ENCODE measurements at places on chromosomes 12 and 14.

DNA sequence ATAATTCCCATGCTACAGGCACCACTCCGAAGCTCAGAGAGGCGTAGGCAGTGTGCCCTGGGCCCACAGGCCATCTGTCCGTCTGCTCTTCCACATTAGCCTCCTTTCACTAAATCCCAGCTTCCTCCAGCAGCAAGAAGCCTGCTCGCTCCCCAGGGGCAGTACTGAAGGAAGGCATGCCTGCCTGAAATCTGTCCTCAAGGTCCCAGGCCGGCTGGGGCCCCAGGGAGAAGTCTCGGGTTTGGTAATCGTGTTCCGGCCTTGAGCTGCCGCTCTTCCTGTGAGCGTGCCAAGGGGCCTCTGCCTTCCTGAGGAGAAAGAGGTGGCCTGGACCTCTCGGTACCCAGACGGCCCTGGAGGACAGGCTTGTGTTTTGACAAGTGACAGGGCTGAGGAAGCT lies 15.2 kb upstream of the DLK1 start:
- DNase-seq: no peak

DNA sequence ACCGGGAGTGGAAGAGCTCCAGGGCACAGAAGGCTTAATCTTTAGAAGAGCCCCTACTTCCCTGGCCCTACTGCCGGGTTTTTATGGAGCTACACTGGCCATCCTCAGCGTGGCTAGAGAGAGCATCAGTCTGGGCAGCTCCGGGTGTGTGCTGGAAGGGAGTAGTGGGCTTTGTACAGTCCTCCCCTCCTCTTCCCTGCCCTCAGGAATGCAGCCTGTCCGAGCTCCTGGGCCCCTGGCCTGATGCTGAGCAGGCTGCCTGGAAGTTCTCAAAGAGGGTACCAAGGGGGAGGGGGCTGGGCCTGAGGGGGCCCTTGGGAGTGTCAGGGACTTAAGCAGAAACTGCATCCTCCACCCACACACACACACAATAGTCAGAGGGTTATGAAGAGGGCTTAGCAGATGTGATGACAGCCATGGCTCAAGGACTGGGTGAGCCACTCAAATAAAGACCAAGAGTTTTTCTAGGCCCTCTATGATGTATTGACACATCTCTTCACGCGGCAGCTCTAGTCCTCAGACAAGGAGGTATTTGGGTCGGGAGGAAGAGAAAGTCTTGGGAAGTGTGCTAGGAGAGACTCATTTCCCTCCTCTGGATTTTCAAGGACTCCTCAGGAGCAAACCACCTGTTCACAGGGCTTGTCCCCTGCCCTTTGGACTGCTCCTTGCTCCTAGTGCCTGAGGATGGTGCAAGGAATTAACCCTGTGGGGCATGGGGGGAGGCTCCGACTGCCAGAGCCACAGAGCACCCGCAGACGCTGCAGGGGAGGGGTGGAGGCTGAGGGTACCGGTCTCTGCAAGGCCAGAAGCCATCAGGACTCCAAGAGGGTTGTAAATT lies 16.5 kb upstream of the FIGNL2 start:
- no peak for DNase-seq

- DNase-seq: no peak
These were observed 198.3 kb upstream of the AMIGO2 start for GRCh38 chr12:47277972-47278448.

DNA sequence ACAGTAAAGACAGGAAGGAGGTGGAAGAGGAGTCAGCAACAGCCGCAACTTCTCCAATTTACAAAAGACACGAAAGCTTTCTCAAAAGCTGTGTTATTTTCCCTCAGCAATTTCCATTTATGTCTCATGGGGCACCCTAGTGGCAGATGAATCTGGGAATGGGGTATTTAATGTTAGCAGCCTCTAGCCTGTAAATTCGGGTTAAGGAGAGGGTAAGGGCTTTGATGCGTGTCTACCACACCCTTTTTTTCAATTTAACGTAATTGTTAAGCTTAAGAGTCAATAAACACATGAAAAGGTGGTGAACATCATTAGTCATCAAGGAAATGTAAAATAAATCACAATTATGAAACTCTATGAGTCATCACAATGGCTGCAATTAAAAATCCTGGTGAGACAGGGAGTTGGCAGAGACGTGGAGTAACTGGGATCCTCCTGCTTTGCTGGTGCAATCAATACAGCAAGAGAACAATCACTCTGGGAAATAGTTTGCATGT lies 986.4 kb downstream of the AACS start:
- DNase-seq: no peak

GRCh38 chr14:105209646-105210045 lies 28.5 kb upstream of the NUDT14 start:
- no peak for DNase-seq

- no peak for DNase-seq
These were observed 43.0 kb downstream of the RASSF8 start for GRCh38 chr12:26001530-26001929.

- no peak for DNase-seq
These were observed 86.5 kb downstream of the PPM1H start for GRCh38 chr12:62848418-62848817.

GRCh38 chr14:81231540-81231939 lies 10.8 kb upstream of the GTF2A1 start:
- no peak for DNase-seq

GRCh38 chr14:101255765-101256125 lies 305.6 kb upstream of the DIO3 start:
- DNase-seq: no peak

GRCh38 chr14:102487204-102487577 lies 22.4 kb downstream of the ANKRD9 start:
- DNase-seq: no peak

GRCh38 chr12:120331390-120331789 lies 3.8 kb upstream of the PLA2G1B start:
- no peak for DNase-seq

DNA sequence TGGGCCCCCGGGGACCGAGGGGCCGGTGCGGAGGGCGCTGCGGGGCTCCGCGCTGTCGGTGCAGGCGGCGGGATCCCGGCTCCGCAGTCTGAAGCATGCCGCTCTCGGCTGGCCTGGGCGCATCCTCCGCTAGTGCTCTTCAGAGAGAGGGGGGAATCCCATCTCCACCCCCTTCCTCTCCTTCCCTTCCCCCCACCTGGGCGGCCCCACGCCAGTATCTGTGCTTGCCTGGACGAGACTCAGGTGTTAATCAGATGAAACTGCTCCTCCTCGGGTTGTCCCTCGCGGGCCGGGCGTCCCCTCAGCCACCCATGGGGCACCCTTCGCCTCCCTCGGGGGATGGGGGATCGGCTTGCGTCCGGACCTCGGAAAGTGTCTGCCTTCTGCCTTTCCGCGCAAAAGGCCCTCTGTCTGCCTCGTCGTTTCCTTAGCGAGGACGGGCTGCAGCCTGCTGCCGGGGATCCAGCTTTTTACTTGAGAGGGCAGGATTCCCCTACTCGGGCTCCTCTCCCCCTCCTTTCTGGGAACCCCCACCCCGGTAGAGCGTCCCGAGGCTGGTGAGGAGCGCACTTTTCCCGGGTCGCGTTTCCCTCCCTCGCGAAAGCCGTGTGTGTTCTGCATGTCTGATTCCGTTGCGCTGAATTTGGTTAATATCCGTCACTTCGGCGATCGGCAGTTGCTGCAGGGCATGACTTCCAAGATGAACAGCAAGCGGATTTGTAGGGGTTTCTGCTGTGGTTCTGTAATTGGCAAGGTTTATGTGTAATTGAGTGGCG lies 1.1 kb downstream of the GPHN start:
- DNase-seq: no peak

DNA sequence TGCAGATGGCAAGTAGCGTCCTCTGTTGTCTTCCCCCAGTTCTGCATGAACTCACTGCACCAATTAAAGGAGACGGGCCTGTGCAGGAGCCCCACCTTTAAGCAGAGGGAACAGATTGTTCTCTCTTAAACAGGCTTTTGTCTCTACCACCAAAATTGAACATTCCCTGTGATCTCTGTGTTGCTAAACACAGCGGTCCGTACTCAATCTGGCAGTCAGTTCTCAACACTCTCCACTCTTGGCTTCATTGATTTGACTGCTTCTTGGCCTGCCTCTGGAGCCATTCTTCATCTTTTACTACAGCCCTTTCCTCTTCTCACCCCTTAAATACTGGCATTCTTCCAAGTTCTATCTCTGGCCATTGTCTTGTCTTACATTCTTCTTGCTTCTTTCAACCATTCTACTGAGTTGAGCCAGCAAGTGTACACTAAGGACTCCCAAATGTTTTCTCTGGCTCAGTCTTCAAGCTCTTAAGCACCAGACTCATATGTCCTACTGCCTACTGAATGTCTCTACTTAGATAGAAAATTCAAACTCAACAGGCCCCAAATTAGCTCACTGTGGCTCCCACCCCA lies 8.0 kb upstream of the NT5DC3 start:
- DNase-seq: no peak

- DNase-seq: no peak
These were observed 1.1 kb downstream of the ARHGAP5 start for GRCh38 chr14:32078023-32078857.

DNA sequence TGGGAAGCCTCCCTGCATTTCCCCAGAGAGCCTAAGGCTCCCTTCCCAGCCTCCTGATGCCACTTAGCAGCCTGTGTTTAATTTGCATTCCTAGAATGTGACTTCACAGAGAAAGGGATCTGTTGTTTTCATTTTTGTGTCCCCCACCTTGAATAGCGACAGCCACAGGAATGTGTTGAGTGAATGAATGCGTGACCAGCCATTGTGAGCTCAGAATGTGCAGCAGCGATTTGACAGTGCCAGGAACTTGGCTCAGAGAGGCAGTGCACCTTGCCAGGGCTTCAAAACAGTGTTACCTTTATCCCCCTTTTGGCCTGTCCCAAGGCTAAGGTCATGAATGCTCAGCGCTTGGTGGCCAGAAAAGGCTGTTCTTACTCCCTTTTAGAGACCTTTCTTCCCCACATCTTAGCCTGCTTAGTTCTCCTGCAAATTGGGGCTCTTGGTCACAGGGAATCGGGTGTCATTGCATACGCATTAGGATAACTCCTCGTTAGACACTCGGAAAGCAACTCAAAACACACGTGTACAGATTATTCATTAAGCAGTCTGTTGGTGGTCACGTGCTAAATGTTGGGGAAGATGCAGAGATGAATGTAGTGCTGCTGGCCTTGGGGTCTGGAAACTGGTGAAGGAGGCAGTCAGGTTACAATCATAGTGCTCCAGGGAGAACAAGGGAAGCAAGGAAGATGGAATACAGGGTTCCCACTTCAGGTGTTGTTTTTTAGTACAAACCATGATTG lies 9.8 kb downstream of the NTF3 start:
- DNase-seq: no peak

DNA sequence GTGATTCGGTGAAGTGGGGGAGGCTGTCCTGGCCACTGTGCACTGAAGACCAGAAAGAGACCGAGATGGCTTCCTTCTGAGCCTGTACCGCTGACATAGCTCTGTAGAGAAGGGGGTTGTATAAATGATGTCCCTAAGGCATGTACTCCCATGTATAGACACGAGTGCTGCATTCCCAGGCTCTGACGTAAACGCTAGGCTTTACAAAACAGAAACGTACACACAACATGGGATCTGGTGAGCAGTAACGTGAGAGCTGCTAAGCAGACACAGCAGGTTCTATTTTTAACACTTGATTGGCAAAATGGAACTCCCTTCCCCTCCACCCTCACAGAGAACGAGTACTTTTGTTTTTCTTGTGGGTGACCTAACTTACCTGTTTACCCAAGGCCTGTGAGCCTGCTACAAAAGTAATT lies 35.9 kb downstream of the ACADS start:
- no peak for DNase-seq

DNA sequence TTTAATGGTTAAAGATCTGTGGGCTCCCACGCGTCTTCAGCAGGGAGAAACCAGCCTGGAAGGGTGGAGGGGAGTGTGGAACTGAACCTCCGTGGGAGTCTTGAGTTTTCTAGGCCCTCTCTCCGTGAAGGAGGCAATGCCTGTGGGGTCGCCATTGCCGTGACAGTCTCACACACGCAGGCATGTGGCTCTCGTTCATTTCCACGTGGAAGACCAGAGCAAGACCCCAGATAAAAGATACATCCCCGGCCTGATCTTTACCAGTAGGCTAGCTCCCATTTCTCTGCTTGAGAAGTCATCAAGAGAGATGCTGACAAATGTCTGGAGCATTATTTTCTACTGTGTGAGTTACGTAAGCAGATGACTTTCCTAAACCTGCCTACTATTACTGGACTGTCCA lies 491.7 kb upstream of the LMO3 start:
- no peak for DNase-seq

DNA sequence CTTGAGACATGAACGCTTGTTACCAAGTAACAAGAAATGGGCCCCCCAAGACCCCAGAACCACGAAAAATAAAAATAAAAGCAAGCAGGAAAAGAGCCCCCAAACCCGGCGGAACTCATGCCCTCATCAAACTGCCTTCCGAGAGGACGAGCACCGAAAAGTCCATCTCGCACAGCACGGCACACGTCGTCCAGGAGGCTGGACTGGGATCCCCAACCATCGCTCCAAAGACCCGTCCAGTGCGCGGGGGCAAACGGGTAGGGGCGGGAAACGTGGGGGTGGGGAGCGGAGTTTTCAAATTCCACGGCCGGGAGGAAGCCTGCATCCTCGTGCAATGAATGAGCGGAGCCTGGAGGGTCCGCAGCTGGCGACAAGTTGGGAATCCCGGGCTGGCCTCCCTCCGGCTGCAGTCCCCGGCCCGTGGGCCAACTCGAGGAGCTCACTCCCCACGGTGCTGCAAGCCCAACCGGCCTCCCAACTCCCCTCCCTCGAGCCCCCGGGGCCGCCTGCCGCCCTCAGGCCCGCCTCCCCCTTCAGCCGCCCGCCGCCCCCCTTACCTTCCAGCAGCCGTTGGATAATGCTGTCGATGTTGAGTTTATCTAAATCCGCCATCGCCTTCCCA lies 484 bp downstream of the PPP1CC start:
- no peak for DNase-seq

GRCh38 chr12:103978384-103978982 lies 12.8 kb downstream of the TDG start:
- no peak for DNase-seq

GRCh38 chr12:130617219-130617618 lies 98.9 kb downstream of the RIMBP2 start:
- no peak for DNase-seq

GRCh38 chr14:90409209-90409730 lies 12.4 kb downstream of the CALM1 start:
- DNase-seq: no peak

DNA sequence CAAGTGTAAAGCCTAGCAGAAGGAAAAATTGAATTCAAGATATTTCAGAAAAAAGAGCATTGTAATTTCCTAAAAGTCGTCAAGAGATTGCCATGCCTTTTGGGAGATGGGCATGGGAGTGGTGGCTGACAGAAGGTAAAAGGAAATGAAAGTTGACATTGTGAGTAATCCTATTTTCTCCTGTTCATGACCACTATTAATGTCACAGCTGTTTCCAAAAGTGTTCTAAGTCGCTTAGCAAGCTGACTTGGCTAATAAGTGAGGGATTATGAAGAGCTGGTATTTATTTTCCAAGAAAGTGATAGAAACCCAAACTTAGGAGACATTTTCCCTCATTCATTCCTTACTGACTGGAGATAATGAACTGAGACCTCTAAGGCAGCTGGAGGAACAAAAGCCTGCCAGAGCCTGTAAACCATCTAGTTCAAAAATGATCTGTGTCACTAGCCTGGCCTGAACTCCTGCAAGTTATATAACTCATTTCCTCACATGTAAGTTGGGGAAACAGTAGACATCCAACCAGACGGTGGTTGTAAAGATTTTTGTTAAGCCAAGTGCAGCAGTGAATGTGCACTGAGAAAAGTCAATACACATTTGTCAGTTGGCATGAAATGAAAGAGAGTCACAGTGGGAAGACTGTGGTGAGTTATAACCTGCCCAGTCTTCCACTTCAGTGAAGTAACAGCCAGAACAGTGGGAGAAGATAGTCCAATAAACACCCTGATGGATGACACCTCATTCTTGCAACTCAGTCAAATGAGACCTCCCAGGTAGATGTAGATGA lies 75.8 kb downstream of the DIO2 start:
- no peak for DNase-seq

GRCh38 chr12:112964067-112964670 lies 14.2 kb upstream of the OAS2 start:
- DNase-seq: no peak
